ENCODE measurements at places on chromosomes 12 and 14.

- no peak for DNase-seq
Measured at GRCh38 chr12:124217508-124218242, 77.2 kb upstream of the RFLNA start.

DNA sequence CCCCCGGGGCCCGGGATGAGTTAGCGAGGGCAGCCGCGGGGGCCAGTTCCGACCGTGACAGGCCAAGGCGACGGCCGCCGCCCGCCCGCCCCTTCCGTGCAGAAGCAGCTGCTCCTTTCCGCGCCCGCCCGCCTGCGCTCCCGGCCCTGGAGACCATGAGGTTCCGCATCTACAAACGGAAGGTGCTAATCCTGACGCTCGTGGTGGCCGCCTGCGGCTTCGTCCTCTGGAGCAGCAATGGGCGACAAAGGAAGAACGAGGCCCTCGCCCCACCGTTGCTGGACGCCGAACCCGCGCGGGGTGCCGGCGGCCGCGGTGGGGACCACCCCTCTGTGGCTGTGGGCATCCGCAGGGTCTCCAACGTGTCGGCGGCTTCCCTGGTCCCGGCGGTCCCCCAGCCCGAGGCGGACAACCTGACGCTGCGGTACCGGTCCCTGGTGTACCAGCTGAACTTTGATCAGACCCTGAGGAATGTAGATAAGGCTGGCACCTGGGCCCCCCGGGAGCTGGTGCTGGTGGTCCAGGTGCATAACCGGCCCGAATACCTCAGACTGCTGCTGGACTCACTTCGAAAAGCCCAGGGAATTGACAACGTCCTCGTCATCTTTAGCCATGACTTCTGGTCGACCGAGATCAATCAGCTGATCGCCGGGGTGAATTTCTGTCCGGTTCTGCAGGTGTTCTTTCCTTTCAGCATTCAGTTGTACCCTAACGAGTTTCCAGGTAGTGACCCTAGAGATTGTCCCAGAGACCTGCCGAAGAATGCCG is 699 bp downstream of the MGAT2 start:
- DNase-seq, result peak; percentile 69

- DNase-seq, result no peak
Measured at GRCh38 chr12:48105321-48105866, 485 bp downstream of the SENP1 start.

DNA sequence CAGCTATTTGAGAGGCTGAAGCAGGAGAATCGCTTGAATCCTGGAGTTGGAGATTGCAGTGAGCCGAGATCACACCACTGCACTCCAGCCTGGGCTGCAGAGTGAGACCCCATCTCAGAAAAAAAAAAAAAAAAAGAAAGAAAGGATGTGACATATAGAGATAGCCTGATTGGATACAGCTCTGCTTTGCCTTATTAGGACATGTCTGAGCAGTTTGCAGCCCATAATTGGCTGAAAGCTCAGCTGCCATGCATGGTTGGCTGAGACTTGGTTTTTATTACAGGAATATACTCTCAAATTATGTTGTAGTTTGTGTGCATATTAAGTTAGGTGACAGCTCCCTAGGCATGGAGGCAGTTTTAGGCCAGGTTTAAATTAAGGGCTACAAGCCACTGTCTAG is 6.3 kb downstream of the TIGAR start:
- DNase-seq, result no peak

DNA sequence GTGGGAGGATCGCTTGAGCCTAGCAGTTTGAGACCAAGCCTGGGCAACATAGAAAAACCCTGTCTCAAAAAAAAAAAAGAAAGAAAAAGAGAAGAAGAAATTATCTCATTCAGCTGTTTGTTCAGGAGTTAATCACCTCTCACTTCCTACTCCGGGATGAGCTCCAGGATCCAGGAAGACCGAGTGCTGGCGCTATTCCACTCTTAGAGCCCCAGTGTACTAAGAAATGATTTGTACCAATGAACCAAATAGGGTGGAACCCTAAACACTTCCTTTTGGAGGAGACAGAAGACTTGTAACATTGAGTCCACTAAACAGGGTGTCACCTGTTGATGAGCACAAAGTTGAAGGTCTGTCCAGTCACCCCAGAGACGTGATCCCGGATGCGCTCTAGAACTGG is 3.6 kb downstream of the ALKBH2 start:
- DNase-seq, result no peak

- DNase-seq, result no peak
Measured at GRCh38 chr12:95764848-95765247, 25.7 kb downstream of the NTN4 start.

- no peak for DNase-seq
Measured at GRCh38 chr12:100229876-100230275, 29.3 kb downstream of the ACTR6 start.

Data from activated B cell treated with CpG ODN at 0.5 μM for 24 hours (primary cell).